ENCODE measurements at places on chromosomes 13 and 19.

GRCh38 chr19:14147797-14148605 lies 11.6 kb upstream of the ASF1B start:
- no peak for DNase-seq

DNA sequence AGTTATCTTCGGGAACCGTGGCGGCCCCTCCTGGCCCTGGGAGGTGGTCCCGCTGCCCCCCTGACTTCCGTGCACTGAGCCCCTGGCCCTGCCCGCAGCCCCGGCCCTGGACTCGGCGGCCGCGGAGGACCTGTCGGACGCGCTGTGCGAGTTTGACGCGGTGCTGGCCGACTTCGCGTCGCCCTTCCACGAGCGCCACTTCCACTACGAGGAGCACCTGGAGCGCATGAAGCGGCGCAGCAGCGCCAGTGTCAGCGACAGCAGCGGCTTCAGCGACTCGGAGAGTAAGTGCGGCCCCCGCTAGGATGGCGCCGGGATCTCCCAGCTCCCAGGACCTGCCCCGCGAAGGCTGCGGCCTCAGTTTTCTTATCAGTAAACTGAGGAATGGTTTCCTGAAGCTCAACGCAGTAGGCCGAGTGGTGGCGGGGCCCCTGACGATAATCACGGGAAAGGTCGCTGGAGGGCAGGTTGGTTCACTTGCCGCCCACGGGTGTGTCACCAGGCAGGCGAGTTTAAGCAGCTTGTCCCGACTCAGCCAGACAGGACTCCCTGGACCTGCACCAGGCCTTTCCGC lies 924 bp downstream of the RGCC start:
- DNase-seq: peak; percentile 6

GRCh38 chr19:7540761-7541474 lies 5.4 kb downstream of the PNPLA6 start:
- no peak for DNase-seq

DNA sequence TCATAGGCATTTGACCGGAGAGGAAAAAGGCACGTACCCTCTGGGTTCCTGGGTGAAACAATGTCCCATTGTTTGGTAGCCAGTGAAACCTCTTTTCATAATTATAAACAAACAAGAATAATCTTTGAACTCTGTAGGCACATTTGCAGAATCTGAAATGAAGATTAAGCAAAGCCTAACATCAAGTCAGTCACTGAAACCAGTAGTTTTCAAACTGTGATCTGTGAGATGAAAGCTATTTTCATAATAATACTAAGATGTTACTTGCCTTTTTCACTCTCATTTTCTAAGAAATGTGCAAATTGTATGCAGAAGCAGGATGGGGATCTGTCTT lies 105.4 kb downstream of the WDFY2 start:
- no peak for DNase-seq

DNA sequence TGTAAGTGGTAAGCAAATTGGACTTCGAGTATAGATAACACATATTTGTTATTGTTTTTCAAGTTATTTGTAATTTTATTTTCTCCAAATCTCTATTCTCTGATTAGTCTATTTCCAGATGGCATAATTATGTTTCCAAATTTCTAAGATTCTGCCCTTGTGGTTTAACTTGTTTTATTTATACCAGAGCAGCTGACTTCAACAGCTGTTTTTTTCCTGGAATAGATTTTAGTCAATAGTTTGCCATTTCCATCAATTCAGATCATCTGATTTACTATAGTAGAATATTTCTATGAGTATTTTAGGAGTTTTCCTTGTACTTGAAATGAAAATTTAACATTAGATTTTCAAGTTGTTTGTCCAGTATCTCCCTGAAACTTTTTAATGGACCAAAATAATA lies 848.7 kb upstream of the MIR17HG start:
- no peak for DNase-seq

- no peak for DNase-seq
Measured at GRCh38 chr13:59230484-59231264, 933.1 kb downstream of the DIAPH3 start.

DNA sequence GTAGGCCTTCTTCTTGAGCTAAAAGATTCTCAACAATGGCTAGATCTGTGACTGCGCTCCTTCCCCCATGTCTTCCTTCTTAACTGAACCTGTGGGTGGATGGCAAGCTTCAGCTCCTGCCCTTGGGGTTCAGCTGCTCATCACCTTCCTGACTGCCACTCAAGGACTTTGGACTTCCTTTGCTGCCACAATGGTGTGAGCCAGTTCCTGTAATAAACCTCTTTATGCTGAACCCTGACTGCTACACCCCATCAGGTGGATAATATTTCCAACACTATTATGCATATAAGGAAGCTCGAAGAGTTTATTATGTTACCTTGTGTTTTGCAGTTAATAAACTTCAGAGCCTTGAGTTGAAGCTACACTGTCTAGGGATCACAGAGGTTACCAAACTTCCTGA lies 208.9 kb upstream of the SLC10A2 start:
- DNase-seq: no peak
